Suprapubic skin (tissue), 4 donors: ENCODE measurements at places on chromosomes 6 and 20.

DNA sequence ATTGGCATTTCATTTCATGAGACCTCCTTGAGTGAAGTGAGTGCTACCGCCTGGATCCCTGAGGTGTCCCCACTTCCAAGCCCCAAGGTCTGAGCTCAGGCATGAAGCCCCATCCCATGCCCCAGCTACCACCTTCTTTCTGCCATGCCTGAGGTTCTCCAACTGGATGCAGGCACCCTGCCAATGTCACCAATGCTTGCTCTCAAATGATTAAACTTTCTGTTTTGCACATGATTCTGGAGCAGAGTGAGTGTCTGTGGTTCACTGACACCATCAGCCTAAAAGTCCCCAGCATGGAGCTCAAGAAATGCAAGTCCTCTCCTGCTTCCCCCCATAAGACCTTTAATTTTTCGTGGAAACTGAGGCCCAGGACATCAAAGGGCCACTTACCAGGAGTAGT, 43.7 kb upstream of the BPIFA2 start:
- no peak for DNase-seq

DNA sequence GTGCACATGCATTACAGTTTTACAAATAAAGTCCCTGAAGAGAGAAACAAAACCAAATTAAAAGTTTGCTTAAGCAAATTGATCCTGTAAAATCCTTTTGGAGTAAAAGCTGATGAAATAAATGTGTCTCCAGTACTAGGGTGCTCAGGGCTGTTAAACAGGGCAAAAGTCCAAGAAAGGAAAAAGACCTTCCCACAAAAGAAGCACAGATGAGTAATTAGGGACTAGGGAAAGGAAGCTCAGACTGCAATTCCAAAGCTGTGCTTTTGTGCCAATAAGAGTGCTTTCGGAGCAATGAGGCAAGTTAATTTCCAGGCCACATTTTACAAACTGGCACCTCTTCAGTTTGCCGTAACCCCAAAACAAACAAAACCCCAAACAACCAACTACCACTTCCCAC, 10.4 kb upstream of the RNF182 start:
- DNase-seq: no peak

- DNase-seq: no peak
These were observed 162.1 kb upstream of the OGFRL1 start for GRCh38 chr6:71126506-71126905.

DNA sequence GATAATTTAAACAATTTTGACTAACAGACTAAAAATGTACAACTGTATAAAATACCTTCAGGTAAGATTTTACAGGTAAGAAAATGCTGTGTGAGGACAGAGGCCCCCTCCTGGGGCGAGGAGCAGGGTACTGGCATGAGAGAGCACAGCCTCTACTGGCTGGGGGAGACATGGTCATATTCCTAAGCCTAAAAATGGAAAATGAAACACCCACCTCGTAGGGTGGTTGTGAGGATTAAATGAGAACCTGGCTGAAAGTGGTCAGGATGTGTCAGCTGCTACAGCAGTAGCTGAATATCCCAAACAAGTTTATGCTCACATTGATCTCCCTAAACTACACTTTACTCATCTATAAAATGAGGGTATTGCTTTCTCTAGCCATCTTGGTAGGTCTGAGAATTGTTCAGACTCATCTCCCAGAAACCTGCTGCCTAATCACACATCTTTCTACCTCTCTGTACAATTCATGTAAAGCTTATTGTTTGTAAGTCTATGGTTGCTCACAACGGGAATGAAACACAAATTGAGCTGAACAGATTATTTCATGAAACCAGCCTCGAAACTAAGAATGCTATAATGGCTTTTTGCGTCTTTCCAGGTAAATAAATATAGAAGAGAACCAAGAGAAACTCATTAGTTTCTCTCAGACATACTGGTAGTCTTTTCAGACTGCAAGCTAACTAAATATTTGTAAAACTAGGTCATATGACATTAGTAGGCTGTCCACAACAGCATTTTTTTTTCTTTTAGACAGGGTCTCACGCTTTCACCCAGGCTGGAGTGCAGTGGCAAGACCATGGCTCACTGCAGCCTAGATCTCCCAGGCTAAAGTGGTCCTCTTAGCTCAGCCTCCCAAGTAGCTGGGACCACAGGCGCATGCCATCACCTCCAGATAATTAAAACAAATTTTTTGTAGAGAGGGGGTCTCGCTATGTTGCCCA, 69.6 kb downstream of the POPDC3 start:
- DNase-seq: no peak

DNA sequence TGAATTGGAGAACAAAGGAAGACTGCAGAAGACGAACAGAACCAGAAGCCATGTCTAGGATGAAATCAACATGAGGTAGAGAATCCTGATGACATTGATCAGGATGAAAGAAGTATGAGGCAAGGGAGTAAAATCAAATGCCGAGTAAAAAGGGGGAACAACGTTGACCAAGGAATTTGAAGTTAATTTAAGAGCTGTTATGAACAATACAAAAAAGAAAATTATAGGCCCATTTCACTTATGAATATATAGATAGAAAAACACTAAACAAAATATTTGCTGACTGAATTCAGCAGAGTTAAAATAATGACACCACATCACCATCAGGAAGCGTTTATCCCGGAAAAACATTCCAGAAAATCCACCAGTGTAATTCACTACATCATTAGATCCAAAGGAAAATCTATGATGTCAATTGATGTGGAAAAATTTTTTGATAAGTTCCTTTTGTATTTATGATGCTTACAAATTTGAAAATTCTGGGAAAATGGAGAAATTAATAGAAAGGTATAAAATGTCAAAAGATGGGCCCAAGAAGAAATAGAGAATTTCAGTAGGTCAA, 8.1 kb upstream of the CCN5 start:
- DNase-seq: no peak

- DNase-seq: no peak
These were observed 51.8 kb downstream of the SIM1 start for GRCh38 chr6:100412872-100413271.

DNA sequence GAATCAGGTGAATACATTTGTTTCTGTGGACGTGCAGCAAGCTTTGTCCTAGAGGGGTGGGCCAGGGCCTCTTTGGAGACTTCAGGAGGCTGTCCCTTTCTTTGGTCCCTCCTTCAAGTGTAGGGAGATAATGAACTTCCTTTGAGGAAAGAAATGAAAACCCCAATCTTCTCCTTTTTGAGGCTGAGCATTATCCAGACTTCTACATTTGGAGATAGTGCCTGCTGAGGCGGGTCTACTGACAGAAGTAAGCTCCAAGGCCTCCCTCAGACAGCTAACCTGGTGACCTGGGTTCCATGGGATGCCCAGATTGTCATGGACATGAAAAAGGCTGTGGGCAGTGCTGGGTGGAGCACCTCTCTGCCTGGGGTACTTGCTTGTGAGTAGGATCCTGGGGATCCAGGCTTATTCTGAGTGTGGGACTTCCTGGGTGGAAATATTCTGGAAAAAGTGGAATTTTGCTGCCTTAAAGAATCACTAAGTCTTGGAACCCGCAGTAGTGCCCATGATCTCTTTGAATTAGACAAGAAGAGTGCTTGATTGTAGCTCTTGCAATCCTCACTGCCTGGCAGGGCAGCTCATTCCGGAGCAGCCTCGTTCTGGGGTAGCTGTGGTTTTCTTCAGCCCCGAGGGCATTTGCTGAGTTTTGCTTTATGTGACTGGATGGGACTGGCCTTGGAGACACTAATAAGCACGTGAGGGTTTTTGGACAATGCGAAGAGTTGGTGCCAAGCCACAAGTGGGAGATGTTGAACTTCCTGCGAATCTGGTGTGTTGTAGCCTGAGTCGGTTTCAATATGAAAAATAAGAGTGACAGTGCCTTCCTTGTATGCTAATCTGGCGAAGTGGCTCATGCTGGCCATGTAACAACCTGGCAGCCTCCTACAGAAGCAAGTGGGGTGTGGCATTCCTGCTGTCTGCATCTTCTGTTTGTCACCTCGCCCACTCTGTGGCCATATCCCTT, 28.1 kb downstream of the SNRNP48 start:
- DNase-seq: no peak

DNA sequence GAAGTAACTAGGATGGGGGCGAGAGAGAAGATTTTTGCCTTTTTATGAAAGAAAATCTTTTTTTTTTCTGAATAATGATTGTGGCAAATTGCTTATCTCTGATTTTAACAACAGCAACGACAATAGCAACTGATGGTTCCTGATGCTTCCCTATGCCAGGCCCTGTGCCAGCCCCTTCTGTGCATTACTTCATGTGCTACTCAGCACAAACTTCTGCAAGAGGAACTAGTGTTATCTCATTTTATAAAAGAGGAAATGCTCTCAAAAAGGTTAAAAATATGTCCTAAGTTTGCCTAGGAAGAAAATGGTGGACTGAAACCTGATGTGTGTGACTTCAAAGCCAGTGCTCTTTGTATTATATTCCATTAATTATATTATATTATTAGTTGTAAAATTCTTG, 74.0 kb upstream of the RALGAPA2 start:
- DNase-seq: no peak

DNA sequence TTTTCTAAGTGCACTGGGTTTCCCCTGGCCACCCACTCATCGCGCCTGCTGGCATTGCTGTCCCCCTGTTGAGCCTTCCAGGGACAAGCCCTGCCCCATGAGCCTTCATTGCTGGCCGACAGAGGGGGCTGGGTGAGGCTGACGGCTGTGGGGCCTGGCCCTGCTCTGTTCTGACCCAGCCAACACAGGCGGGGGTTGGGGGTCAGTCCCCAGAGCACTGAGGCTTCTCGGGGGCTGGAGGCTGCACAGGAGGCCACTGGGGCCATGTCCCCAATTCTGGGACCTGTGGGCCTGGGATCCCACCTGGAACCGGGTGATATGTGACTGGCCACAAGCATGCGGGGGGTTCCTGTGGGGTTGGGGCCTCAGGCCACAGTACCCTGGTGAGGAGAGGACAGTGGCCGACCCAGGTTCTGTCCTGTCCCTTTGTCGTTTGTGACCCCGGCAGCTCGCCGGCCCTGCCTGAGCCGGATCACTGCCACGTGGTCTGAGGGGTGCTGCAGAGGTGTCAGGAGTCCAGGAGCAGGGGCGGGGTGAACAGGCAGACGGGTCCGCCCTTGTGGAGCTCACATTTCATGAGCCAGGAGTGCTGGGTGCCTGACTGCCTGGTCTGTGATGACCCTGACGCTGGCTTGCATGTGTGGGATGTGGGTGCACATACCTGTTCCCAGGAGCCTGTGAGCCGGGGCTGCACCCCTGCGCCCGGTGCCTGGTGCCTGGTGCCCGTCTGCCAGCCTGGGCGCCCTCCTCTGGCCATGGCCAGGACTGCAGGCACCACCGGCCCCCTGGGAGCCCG, 2.1 kb upstream of the COL20A1 start:
- DNase-seq: no peak

DNA sequence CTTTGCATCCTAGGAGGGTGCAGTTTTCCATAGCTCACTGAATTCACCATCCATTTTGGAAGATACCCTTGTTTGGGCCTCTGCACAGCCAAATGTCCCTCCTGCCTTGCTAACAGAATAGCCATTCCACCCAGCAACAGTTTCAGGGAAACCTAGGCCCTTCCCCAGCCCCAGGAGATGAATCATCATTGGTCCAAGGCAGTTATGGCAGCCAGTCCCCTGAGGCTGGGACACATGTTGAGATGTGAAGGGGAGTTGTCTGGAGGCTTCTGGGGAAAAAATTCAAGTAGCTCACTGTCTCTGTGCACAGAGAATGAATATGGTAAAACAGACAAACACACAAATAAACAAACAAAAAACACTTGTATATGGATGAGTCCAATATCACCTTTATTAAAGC, 17.4 kb upstream of the SIRPB2 start:
- DNase-seq: no peak

- DNase-seq: no peak
These were observed 109.1 kb upstream of the PLEKHG1 start for GRCh38 chr6:150490586-150490985.

GRCh38 chr20:56801971-56802755, 173.1 kb downstream of the TFAP2C start:
- no peak for DNase-seq

GRCh38 chr6:38860041-38860440, 144.9 kb downstream of the DNAH8 start:
- DNase-seq: no peak

DNA sequence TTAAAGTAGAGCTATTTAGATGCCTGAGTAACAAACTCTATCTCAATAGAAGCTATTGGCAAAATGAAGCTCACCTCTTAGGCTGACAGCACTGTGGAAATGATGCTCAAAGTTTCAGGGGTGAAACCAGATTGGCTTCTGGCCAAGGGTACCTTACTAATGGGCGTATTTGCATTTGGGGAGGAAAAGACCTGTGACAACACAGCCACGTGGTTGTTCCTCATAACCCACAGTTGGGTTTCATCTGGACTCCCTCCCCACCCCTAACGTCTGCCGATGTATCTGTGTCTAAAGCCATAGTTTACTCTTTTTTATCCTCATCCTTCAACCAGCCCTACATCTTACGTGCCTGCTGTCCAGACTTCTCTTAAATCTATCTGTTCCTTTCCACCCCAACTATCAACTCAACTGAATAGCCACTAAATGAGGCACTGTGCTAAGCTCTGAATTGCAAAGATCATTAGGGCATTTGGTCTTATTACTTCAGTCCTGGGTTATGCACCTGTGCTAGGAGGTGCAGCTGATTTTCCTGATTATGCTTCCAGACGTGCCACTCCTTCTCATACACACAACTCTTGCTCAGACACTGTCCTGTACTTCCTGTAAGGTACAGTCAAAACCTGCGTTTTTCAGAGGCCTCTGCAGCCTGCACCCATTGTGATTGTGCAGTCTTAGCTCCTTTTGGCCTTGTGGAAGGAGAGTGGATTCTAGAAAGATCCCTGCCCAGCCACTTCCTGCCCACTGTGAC, 80.6 kb upstream of the ARMC2 start:
- DNase-seq: no peak

DNA sequence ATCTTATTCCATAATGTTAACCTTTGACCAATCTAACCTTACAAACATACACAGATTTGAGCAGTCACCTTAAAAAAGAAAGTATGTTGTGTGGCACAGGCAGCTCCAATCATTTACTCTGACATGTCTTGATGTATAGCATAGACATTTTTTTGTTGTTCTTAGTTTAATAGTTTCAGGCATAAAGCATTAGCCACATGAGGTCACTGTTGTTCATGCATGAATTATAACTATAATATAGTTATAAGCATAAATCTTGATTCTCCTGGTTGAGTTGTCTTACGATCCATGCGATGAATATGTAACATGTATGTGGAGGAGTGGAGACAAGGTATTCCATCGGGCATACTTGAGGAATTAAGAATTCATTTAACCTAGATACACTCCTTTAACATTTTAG, 26.1 kb upstream of the NKAIN2 start:
- no peak for DNase-seq

DNA sequence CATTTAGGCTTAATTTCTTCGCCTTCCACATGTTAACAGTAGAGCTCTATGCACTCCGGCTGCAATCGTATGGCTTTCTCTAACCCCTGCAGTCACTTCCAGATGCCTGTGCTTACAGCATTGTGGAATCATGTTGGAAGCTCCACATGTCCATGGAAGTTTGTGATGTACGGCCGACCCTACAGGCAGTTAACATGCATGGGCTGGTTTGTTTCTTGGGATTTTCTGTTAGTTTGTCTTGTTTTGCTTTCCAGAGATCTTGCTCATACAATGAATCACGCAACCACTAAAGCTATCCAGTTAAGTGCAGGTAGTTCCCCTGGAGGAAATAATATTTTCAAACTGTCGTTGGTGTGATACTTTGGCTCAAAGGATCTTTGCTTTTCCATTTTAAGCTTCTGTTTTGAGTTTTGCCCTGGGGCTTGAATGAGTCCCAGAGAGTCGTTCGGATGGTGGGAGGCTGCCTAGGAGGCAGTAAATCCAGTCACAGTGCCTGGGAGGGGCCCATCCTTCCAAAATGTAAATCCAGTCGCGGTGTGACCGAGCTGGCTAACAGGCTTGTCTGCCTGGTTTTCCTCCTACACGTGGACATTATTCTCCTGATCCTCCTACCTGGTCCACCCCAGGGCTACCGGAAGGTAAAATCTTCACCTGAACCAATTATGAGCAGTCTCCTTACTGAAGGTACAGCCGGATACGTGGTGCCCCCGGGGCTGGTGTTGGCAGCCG, 225.9 kb downstream of the SMOC2 start:
- no peak for DNase-seq
